ENCODE measurements at places on chromosomes 2 and 18.

DNA sequence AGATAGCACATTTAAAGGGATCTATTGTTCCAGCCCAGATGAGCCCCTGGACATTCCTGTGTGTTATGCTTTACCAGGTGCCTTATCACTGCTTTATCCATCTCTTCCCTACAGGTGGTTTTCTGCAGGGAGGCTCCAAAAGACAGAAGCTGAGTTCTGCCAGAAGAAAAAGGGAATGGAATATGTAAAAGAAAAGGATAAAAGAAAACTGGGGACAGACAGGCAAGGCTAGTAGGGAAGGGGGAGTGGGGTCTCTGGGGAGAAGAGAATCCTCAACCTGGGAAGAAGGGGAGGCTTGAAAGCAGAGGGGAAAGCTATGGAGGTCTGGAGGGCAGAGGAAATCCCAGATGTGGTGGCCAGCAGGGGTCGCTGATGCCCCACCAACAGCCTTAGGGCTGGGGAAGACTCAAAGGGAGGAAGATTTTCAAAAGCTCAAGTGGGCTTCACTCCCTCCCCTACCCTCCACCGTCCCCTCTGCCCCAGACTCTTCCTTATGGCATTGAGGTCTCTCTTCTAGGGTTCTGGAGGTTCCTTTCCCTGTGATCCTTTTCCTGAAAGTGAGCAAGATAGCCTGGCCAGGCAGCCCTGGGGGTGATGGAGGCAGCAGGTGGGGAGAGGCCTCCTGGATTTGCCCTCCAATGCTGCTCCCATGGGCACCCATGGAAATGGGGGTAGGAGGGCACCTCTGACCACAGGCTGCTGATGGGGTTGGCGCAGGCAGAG, 178.1 kb upstream of the PKDCC start:
- DNase-seq: peak; percentile 76

DNA sequence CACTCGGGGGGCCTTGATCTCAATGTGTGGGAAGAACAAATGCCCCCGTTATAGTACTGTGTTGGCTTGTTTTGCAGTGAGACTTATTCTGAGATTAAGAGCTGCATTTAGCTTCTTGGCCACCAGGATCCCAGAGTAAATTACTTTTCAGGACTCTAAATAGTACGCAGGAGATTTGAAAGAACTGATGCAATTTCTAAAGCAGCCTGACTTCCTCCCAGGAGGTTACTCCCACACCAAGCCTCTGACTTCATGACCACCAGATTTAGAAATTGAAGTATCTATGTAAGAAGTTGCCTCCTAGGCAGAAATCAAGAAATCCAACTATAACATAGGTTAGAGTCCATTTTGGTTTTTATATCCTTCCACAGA, 67.0 kb downstream of the FEZ2 start:
- peak; percentile 94 for DNase-seq

DNA sequence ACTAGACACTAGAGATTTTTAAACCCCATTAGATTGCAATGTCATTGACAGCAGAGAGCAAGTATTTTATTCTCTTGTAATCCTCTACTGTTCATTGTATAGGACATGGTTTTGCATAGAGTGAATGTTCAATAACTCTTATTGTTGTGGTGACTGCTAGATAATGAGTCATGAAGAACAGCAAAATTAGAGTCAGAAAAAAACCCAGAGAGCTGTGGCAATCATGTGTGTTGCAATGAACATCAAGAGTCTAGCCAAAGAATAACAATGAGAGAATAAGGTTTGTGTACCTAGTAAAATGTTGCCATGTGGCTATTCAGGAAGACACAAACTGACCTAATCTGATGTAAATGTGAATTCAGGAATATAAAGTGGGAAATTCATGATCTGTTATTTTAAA, 684.0 kb downstream of the DSC3 start:
- DNase-seq: peak; percentile 77

DNA sequence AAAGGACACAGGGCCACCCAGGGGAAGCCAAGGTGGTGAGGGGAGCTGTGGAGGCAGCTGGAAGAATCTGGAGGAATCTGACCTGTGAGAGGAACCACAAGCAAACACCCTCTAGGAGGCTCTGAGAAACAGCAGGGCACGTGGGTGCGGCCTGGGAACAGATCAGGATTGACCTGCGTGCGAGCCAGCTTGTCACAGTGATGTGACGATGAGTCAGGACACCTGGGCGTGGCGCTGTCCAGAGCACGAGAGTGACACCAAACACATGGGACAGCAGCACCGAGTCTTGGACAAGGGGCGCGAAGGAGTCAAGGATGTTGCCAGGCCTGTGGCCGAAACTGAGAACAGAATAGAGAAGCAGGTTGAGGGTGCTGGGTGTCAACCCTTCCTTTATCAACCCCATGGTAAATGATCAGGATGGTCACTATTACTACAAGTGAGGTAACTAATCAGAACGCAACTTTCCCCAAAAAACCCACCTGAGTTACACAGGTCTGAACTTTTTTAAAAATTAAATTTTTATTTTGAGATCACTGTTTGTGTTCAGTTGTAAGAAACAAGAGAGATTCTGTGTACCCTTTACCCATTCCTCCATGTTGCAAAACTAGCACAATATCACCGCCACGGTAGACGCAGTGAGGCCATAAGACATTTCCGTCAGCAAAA, 637 bp upstream of the SFT2D3 start:
- no peak for DNase-seq

- peak; percentile 93 for DNase-seq
Observed at GRCh38 chr2:215830304-215830703, 183.0 kb downstream of the MREG start.

DNA sequence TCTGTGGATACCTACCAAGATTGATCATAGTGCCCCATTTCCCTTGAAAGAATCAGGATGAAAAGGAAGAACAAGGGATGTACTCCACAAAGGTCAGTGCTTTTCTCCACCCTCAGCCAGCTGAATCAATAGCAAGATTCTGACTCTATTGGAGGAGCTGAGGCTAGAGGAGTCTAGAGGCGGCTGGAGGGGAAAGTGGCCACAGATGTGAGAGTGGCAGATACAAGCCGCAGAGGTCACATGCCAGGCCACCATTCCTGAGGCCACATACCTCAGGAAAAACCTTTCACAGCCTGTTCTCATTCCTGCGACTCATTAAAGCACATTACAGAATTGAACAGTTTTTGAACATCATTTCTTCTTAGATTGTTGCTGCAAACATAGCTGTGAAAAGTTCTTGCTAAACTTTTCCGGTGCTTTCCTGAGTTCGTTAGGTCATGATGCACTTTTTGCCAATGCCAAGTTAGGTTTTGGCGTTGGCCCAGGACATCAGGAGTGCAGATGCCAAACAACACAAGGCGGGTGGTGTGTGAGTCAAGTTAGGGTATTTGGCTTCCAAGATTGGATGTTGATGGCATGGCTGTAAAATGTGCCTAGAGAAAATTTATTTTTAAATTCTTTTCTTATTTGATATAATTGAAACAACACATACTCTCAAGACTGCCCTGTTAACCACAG, 160.7 kb upstream of the SP5 start:
- DNase-seq: peak; percentile 13

DNA sequence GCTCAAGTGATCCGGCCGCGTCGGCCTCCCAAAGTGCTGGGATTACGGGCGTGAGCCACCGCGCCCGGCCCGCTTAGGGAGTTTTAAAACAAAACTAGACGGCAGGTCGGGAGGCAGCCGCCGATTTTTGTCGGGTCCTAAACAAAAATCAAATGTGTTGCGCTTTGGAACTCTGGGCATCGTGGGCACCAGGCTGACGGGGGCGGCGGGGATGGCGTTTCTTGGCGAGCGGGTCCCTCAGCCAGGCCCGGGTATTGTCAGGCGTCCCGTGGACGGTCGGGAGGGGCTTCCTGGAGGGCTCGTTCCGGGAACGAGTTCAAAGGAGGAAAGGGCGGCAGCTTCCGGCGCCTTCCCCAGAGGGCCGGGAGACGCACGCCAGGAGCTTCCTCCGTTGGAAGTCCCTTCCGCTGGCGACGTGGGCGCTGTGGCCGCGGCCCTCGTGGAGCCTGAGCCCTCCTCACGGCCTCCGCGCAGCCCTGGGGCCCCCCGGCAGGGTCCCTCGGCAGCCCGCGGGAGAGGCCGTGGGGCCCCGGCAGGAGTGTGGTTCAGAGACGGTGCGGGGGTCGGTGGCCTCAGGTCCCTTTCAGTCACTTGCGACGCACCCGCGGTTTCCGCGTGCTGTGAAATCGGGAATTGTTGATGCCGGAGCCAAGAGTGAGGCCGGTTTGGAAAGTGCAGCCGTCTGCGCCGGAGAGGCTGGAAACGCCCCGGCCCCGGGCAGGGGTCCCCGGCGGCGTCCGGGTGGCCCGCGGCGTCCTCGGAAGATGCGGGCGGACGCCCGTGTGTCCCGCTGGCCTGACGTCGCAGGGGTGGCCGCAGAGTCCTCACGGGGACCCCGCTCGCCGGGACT, 59.3 kb downstream of the EMILIN2 start:
- peak; percentile 57 for DNase-seq

DNA sequence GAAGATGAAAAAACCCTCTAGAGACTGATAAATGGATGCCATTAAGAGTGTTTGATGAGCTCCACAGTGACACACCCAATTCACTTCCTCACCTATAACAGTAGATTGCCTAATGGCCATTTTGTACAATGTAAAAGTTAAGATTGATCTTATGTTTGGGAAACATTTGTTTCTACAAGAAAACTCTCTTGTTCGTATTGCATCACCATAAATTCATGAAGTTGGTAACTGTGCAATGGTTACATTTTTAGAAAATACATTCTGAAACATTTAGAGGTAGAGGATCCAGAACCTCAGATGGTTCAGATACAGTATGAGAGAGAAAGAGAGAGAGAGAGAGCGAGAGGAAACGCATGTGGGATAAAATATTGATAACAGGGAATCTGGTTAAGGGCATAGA, 31.8 kb downstream of the DAPL1 start:
- no peak for DNase-seq

DNA sequence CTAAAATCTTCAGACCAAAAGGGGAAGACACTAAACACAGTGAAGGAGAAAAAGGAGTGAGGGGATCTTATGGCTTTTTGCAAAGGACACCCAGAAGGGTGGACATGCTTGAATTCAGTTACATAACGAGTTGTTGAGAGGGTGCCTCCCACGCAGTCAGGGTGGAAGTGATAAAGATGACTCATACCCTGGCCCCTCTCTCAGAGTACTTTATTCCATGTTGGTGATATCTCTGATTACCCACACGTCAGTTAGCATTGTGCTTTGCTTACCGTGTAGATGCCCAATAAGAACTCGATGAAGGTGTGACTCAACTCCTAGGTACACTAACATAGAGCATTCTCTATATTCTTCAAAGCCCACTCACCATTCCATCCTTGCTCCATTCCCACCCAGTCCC, 44.4 kb downstream of the EN1 start:
- DNase-seq: no peak

DNA sequence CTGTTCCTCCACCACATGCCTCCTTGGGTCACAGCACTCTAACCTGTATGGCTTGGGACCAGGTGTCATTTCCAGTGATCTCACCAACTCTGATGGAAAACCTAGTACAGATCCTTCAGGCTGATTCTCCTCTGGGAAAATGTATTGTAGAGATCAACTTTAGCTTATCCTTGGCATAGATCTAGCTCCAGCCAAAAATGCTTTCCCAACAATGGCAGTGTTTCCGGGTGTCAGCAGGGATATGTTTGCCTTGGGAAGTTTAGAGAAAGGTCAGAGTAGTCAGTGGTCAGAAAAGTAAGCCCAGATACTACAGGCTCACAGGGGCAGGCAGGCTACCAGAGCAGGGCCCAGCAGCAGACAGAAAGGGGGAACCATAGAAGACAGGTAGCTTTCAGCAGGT, 73.6 kb downstream of the CD8B2 start:
- no peak for DNase-seq

DNA sequence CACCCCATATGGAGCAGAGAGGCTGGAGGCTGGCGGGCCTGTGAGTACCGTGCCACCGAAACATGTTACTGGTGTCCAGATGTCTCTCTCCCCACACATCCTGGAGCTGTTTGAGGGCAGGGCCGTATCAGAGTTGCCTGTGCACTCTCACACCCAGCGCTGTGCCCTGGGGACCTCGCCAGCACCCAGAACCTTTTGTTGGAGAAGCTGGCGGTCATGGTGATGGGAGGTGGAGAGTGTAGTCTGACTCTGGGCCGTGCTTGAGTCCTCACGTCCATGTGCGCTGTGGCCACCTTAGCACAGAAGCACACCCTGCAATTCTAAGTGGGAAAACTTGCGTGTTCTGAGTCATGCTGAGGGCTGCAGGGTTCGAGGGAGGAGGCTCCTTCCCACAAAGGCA, 259.2 kb downstream of the NDUFA10 start:
- DNase-seq: no peak

- DNase-seq: no peak
Observed at GRCh38 chr2:54876764-54877163, 153.3 kb downstream of the EML6 start.

DNA sequence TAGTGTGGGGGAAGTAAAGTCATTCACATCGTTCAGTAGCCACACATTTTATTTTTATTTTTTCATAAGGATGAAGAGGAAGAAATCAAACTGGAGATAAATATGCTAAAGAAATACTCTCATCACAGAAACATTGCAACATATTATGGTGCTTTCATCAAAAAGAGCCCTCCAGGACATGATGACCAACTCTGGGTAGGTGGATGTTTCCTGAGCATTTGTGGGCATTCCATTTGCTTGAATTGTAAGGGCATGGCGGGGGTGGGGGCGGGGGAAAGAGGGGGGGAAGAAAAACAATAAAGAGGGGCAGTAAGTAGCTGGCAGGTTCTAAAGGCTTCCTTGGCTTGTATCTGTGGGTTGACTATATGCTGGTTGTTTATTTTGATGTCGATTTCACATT, 126.4 kb downstream of the MAP4K4 start:
- peak; percentile 50 for DNase-seq

DNA sequence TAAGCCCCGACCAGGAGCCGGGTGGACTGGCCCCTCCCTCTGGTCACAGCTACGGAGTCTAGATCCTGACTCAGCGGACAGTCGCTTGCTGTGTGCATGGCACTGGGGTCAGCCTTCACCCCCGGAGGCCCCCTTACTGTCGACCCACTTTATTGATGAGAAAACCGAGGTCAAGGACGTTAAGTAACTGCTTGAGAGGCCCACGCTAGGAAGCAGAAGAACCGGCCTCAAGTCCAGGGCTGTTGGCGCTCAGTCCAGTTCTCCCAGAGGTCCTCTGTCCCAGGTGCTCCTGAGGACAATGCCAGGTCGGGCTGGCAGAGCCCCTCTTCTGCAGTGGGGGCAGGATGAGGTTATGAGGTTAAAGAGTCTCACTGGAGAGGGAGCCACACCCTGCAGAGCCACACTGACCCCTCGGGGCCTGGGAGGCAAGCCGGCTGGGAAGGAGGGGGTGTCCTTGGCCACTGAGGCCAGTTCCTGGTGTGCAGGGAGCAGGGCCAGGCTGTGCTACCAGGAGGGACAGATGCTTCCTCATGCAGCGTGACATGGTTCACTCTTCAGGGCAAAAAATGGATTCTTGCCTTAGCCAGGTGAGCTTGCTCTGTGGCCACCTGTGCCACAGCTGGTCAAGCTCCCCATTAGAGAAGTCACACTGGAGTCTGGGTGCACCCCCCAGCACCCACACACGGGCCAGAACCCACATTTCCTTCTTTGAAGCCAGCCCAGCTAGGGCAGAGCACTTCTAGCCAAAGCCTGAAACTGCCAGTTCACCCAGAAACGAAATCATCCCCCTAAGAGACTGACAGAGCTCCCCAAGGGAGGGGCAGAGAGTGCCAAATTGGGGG, 47.3 kb upstream of the HPCAL1 start:
- no peak for DNase-seq

Measured in fibroblast of pulmonary artery (primary cell).